ENCODE measurements at places on chromosomes 5 and 9. TPM values are rescaled to one million over a fixed set of nuclear protein-coding genes. Genes with fewer than 3 reads are reported as not detected.

Gene ECM2
- total RNA-seq = under 0.01 TPM

Gene GPR150
- total RNA-seq = 0.33 TPM

Gene MAMDC4
- total RNA-seq = 0.98 TPM

Gene TMEM252
- not detected for total RNA-seq

Gene GRM6
- total RNA-seq = not detected

Measured in vein endothelial cell (primary cell).